ENCODE measurements at places on chromosomes 4 and X. TPM values are rescaled to one million over a fixed set of nuclear protein-coding genes. Genes with fewer than 3 reads are reported as not detected.

DNA sequence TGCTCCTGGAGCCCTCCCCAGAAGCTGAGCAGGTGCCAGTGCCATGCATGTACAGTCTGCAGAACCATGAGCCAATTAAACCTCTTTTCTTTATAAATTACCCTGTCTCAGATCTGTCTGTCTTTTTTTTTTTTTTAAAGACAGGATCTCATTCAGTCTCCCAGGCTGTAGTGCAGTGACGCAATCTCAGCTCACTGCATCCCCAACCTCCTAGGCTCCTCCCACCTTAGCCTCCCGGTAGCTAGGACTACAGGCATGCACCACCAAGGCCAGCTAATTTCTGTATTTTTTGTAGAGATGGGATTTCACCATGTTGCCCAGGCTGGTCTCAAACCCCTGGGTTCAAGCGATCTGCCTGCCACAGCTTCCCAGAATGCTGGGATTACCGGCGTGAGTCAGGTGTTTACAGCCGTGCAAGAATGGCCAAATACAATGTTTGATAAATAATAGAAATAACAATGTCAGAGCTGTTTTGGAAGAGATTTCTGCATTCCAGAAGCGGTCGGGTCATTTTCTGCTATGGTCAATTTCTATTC, 68.8 kb downstream of the SLC2A9 start:
- no peak for DNase-seq

Gene CXorf58
- not detected for total RNA-seq

Gene ADAM29
- total RNA-seq, result not detected

GRCh38 chr4:105283501-105283900, 136.8 kb downstream of the TET2 start:
- peak; percentile 3 for DNase-seq

DNA sequence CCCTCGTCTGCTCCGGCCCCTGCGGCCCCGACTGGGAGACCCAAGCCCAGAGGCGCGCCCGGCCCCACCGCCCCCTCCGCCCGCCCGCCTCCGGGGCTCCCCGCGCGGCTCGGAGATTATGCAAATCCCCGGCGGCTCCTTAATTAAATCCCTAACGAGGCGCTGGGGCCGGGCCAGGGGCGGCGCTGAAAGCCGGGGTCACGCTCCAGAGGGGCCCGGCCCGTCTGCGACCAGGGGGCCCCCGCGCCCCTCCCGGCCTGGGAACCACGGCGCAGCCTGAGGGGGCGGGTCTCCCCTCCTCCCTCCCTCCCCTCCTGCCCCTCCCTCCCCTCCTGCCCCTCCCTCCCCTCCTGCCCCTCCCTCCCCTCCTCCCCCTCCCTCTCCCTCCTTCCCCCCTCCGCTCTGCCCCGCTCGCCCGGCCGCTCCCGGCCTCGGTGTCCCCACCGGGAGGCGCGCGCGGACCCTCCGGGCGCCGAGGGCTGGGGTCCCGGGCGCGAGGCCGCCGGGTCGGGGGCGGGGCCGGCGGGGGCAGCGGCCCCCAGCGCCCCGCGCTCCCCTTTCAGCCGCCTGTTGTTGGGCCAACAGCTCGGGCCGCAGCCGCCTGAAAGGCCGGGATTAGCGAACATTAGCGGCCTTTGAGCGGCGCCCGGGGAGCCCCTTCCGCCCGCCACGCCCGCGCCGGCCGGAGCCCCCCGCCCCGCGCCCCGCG, 25.9 kb upstream of the FGFR3 start:
- DNase-seq, result no peak

GRCh38 chrX:29665532-29665931, 549.8 kb upstream of the MAGEB2 start:
- no peak for DNase-seq

Gene ADH4
- total RNA-seq, result not detected

DNA sequence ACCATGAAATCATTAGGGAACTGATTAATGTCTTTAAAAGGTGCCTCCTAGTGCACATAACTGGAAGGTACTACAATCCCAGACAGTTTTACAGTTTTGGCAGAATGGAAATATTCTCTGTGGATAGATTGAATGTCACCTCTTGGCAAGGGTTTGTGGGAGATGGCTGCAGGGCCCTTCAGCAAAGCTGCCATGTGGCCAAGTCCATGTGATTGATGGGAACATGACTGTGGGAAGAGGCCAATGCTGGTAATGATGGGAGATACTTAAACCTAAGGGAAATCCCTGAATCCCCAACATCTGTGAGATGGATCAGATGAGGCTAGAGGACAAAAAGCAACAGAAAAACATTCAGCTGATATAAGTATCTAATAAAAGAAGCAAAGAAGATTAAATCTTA, 493.7 kb downstream of the MAGEE1 start:
- DNase-seq, result no peak

Data from endothelial cell of umbilical vein (primary cell).